NCI-H748 treated with DMSO at 0.1 percent for 48 hours (cell line): ENCODE measurements at places on chromosomes 7 and 10.

DNA sequence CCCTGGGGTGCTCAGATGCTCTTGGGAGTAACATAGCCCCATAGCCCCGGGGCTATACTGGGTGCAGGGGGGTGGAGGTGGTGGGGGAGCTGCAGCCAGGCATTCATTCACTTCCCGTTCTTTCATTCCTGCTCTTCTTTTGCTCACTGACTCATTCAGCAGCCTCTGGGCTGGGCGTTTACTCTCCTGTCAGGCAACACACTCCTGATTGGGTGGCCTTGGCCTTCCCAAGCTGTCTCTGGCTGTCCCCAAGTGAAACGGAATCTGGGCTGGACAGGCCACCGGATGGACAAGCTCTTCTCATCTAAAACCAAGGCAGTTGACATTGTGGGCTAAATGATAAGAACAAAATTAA lies 34.6 kb downstream of the CHST3 start:
- DNase-seq: no peak

GRCh38 chr10:116105264-116105663 lies 167.7 kb downstream of the GFRA1 start:
- DNase-seq: no peak

DNA sequence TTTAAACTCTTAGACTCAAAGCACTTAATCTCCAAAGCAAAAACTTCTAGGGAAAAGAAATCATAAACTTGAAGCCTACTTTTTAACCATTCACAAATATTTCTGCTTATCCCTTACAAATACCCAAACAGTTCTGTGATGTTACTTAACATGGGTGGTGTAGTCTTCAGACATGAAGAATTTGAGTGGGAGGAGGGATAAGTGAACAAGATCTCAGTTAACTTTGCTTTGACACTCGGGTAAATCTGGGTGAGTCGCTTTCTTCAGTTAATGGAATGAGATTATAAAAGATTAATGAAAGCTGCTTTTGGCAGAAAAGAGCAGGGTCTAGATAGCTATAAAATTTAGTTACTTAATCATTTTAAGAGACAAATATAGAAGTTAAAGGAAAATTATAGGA lies 47.5 kb downstream of the RNF133 start:
- no peak for DNase-seq

DNA sequence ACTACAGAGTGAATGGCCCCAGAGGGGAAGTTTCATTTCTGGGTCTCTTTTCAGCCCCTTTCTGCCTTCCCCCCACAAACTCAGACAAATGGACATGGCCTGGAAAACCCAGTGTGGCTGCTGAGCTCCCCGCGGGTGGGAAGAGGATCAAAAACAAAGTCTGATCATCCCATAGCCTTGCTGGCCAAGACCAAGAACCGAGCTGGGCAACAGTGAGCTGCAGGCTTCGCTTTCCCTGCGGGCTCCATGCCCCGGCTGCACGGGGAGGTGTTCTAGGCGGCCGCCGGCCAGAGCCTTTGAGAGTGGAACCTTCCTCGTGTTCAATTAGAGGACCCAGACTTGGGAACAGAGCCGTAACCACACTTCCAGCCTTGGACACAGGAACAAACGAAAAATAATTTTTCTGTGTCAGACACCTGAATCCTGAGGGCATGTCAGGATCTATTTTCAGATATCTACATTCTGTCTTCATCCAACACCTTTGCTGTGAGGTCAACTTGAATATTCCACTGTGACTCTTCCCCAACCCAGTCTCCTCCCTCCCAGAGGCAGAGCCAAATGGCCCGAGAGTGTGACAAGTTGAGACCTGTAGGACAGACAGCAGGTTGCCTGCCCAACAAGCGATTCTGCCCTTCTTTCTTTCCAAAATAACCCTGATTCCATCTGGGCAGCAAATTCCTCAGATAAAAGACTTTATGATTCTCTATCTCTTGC lies 26.0 kb downstream of the WDR86 start:
- no peak for DNase-seq

- no peak for DNase-seq
These were observed 40.5 kb downstream of the PWWP2B start for GRCh38 chr10:132437541-132437950.

- no peak for DNase-seq
These were observed 161.6 kb downstream of the ITGA8 start for GRCh38 chr10:15558136-15558535.

GRCh38 chr10:31975157-31975765 lies 46.6 kb upstream of the ARHGAP12 start:
- DNase-seq: no peak

- peak; percentile 12 for DNase-seq
These were observed 167.5 kb upstream of the HABP2 start for GRCh38 chr10:113385021-113385999.

DNA sequence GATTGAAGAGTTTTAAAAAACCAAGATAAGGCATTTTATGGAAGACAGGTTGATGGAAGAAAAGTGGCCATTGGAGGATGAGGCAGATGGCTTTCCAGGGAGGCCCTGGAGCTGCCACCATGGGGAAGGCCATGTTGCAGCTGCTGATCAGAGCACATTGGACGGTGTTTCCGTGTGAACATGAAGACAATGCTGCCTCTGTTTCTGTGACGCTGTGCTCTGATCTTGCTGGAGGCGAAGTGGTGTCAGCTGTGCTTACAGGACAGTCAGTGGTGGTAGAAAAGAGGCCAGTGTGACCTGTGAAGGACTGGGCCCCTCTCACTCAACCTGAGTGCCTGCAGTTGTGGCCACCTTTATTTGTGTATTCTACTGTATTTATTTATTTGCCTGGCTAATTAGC lies 132.9 kb downstream of the FAM204A start:
- no peak for DNase-seq

DNA sequence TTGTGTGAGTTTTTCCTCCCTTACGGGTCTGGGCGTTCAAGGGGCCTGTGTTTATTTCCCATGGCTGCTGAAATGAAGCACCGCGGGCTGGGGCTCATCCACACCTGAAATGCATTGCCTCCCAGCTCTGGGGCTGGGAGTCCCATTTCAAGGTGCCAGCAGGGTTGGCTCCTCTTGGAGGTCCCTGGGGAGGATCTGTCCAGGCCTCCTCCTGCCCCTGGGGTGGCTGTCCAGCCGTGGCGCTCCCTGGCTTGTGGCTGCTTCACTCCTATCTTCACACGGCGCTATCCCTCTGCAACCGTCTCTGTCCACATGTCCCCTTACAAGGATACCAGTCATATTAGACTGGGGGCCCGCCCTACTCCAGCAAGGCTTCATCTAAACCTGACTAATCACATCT lies 41.1 kb upstream of the CNPY1 start:
- no peak for DNase-seq

DNA sequence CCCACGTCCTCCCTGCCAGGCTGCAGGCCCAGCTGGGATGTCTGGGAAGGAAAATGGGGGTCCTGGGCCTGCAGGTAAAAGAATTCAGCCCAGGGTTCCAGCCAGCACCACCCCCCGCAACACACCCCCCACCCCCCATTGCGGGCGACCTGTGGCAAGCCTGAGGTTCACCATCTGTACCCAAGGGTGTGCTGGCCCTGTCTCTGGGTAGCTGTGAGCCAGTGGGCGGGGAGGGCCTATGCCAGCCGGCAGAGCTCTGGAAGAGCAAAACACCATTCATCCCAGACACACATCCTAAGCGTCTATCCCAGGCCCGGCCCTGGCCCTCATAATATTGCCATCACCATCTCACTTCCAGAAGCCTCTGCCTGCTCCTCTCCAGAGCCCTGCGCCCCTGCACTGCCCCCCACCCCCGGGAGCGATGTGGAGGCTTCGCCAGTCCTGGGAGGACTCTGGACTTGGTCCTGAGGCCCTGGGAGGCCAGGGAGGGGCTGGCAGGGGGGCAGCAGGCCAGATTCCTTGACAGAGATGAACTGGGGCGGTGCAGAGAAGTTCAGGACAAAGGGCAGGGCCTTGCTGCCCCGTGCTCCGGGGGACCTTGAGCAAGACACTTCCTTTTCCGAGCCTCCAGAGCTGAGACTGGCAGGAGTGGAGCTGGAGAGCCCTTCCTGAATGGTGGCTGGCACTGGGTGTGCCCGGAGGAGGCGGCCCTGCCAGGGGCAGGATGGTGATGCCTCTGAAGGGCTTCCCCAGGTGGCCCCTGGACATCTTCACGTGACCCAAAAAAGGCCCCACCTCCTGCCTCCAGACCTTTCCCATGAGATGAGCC lies 8.7 kb upstream of the TTYH3 start:
- DNase-seq: no peak

DNA sequence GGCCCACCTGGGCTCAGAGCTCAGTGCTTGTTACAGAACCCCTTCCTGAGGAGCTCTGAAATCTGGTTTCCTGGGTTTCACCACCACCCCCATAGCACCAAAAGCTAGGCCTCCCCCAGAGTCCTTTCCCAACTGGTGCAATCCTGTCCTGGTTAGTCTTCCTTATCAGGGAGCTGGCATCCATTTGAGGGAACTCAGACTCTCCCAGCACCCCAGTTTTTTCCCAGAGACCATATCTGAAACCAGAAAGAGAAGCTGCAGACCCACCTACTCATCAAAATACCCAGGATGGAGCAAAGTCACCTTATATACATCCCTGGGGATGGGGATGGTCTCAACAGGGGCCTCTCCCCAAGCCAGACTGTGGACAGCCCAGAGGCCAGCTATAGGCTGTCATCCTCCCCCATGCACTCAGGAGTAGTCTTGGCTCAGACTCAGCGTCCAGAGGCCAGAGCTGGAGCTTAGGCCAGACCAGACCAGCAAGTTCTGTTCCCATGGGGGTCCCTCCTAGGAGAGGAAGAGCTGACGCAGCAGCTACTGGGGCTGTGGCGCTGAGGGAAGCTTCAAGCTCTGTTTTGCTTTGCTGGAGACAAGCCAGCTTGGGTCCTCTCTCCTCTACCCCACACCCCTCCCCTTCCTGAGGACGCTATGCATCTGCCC lies 3.0 kb downstream of the TBATA start:
- DNase-seq: no peak

- DNase-seq: no peak
These were observed 7.6 kb downstream of the FOXK1 start for GRCh38 chr7:4689668-4690067.

DNA sequence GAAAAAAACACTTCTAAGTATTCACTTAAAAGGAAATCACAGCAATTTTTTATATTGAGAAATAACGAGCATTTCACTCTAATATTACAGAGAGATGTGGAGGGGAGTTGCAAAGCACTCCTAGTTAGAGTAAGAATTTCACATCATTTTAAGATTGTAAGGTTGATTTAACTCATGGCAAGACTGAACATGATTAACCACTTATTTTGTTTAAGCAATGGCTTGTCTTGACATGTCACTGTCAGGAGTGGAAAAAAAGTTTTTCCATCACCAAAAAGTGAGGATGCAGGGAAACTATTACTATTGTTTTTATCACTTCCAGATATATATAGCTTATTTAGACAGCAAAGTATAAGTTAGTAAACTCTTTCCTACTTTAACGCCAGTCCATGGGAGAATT lies 27.1 kb downstream of the CD36 start:
- no peak for DNase-seq

DNA sequence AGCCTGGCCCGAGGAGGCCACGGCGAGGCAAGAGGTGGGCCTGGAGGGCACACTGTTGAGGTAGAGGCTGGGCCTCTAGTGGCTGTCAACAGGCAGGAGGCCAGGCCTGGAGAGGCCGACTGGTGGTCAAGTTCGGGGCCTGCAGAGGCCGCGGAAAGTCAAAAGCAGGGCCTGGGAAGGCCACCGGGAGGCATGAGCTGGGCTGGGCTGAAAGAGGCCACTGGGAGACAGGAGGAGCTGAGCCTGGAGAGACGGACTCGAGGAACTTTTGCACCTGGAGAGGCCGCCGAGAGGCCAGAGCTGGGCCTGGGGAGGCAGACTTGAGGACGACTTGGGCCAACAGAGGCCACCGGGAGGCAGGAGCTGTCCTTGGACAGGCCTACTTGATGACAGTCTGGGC lies 321.2 kb downstream of the ZNF479 start:
- DNase-seq: no peak

GRCh38 chr7:69078997-69079769 lies 519.1 kb upstream of the AUTS2 start:
- no peak for DNase-seq
